AG09309 (cell line): ENCODE measurements at places on chromosomes 12 and 14.

GRCh38 chr14:24556756-24557155 is 19.3 kb downstream of the CTSG start:
- DNase-seq: no peak

GRCh38 chr14:71475916-71476315 is 456.3 kb upstream of the RGS6 start:
- DNase-seq: no peak

DNA sequence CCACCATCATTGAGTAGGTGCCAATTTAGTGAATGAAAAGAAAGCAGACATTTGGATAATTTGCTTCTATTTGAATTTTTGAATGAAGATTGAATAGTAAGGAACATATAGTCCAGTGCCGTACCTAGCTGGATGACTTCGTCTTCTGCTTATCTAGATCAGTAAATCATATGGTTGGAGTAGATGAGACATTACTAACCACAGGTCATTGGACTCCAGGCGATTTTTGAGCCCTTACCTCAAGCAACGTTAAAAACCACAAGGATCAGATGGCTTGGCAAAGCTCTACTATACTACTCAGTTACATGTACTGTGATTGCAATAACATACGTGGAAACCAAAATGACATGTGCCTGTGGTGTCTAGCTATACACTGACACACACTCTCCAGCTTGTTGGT is 1.7 kb upstream of the SPATS2 start:
- DNase-seq: no peak

DNA sequence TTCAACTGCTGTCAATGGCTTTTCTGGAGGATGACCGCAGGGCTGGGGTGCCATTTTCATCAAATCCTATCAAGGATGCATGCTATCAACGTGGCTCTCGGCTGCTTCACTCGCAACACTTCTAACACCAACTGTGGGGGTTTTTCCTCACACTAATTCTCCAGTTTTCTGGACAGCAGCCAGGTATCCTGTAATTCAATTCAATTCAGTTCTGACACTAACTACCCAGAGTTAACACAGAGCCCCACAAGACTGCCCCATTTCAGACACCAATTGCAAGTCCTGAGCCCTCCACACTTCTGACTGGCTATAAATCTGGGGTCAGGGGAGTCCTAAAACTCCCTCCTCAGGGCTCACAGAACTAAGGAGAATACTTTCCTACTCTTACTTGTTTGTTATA is 55.3 kb upstream of the TMCC3 start:
- DNase-seq: no peak

GRCh38 chr12:48627556-48627955 is 54.5 kb downstream of the KANSL2 start:
- no peak for DNase-seq

DNA sequence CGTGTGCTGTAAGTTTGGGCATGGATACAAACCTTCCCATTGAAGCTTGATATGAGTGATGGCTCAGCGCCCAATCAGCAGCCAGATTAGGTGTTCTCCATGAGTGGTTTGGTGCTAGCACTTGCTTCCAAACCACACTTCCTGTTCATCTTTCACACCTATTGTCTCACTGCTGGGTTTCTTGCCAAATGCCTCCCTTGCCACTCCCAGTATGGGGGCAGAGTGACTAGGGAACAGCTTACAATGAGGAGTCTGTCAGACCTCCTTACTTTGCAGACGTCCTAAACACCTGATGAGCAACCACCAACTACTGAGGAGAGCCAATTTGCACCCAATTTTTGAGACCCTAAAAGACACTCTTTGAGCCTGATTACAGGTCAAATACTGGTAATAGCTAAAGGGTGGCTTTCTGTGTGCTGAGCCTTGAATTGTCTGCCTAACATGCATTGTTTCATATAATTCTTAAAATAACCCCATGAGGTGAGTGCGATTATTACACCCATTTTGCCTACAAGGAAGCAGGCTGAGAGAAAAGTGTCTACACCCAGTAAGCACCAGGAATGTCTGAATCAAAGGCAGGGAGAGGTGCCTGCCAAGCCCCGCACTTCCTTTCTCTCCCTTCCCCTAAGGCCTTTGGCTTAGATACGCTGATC is 48.4 kb upstream of the FOS start:
- DNase-seq: no peak

GRCh38 chr12:96919510-96920210 is 12.6 kb downstream of the NEDD1 start:
- no peak for DNase-seq

DNA sequence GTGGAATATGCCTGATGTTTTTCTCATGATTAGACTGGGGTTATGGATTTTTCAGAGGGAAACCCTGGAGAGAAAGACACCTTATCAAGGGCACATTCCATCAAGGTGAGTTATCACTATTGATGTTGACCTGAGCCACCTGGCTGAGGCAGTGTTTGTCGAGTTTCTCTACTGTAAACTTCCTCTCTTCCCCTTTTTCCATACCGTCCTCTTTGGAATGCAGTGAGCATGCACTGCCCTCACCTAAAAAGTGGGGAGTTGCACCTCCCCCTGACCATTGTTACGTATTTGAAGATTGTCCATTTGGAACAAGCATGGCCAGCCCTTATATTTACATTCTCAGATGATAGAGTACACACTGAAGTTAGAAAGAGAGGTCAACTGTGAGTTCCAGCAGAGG is 53.9 kb upstream of the PWP1 start:
- no peak for DNase-seq
